NCI-H1417 (cell line): ENCODE measurements at places on chromosomes 1 and 21.

- no peak for DNase-seq
These were observed 225.7 kb downstream of the HHAT start for GRCh38 chr1:210554382-210554781.

DNA sequence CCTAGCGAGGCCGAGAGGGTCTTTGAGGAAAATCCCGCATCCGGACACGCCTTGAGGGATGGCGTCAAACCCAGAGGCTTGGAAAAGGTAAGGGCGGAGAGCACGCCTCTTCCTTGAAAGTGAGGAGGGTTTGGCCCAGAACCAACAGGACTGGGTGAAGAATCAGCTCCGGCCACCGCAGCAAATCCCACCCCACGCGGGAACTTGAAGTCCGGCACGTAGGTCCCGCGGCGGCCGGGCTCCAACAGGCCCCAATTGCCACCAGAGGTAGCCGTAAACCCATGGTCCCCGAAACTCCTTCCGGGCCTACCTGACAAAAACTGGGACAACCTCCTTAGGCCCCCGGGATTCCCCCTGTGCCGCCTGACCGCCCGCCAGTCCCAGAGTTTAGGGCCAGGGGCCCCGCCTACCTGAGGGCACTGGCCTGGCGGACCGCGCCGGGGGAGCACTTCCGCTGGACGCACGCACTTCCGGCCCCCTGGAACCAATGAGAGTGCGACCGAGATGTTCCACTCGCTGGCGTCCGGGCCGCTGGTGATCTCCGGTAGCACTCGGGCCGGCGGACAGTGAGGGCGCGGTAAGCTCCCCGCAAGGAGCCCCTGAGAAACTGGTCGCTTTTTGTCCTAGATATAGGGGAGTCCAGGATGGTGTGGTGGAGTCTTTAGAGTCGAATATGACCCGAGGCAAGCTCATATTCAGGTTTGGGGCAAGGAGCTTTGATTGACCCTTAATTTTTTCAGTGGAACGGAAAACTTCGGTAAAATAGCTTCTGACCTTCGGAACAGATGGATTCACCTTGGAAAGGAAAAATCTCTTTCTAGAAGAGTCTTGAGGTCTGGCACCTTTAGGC lies at the start of the genes LZIC and NMNAT1:
TSS of gene LZIC (minus strand) at position 453 of the 850 bp plus-strand sequence. CDS start 6,772 bp downstream, outside the sequence.
TSS of gene NMNAT1 (plus strand) at position 537 of the 850 bp plus-strand sequence. CDS start 28,599 bp downstream, outside the sequence.
- DNase-seq: peak; percentile 91

DNA sequence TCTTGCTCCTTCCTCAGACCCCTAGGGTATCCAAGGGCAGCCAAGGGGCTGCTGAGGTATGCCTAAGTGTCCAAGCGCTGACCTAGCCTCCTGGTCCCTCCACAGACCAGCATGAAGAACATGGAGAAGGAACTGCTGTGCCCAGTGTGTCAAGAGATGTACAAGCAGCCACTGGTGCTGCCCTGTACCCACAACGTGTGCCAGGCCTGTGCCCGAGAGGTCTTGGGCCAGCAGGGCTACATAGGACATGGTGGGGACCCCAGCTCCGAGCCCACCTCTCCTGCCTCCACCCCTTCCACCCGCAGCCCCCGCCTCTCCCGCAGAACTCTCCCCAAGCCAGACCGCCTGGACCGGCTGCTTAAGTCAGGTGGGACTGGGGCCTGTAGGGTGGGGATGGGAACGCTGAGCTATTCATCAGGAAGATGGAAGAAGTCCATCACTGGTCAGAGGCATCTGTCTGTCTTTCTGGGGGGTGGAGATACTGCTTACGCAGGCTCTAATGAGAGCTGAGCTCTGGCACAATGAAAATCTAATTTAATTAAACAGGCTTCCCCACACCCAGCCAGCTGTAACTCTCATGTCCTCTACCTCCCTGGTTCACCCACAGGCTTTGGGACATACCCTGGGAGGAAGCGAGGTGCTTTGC lies 1.8 kb downstream of the TRIM46 start:
- no peak for DNase-seq

- peak; percentile 34 for DNase-seq
These were observed 20.8 kb upstream of the LAPTM5 start for GRCh38 chr1:30778154-30778978.

- DNase-seq: no peak
These were observed 53.9 kb upstream of the SAMD13 start for GRCh38 chr1:84247425-84248220.

DNA sequence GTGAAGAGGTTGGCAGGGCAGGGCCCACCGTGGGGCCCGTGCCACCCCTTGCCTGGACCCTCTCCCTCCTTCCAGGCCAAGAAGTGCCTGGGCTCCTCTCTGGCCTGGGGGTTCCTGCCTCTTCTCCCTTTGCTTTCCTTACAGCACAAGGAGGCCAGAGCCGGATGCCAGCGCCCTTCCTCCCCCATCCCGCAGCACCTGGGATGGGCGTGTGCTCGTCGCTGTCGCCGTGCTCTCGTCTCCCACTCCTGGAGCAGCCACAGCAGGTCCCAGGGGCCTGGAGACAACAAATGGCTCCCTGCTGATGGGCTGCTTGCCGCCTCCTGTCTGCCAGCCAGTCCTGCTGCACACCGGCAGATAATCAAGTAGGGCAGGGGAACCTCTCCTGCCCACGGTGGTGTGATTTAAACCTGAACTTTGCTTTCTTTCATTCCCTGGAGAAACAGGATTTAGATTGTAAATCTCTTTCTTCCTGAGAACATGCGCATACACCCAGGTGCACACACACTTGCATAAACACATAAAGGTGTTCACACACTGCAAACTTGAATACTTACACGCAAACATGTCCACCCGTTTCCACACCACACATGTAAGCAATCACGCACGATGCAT lies 50.8 kb upstream of the POU3F1 start:
- DNase-seq: peak; percentile 65

GRCh38 chr21:29943885-29944284 lies 4.1 kb upstream of the GRIK1 start:
- no peak for DNase-seq

GRCh38 chr1:44566281-44567046 lies 107.8 kb downstream of the TMEM53 start:
- DNase-seq: no peak

- no peak for DNase-seq
These were observed 26.1 kb downstream of the NENF start for GRCh38 chr1:212458817-212459216.

DNA sequence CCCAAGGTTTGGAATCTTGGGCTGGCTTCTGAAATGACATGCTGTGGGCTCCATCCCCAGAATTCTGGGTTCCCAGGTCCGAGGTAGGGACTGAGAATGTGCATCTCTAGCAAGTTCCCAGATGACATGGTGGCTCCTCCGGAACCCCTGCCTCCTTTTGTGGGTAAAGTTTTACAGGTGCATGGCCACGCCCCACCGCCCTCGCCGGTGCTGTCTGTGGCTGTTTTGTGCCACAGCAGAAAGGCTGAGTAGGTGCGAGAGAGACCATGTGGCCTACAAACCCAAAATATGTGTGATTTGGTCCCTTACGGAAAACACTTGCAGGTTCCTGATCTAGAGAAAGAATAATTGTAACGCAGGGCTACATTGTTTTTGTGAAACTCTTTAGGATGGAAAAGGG lies 30.9 kb downstream of the SKI start:
- DNase-seq: no peak

GRCh38 chr1:154157520-154158306 lies 2.8 kb upstream of the NUP210L start:
- no peak for DNase-seq
